ENCODE measurements at places on chromosomes 1 and 21.

DNA sequence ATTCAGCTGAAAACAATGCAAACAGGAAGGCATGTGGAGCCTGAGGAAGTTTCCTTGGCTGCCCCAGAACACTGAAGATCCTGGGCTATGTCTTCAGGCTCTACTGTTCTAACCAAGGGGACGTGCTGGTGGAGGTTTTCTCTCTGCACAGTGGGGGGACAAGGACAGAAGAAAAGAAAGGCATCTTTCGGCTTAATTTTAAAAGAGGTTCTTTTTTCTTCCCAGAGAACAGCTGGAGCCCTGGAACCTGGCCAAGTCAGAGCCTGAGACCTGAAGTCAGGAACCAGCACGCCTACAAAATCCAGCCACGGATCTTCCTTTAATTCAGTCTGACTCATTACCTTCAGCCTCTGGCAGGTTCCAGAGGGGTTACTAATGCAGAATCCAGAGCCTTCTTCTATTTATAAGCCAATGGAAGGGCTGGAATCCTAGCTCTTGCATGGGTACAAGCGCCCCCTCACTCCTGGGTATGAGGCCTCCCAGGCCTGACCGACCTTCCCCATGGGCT is 19.8 kb downstream of the CTNNBIP1 start:
- H3K27ac ChIP-seq, result peak overlapping the region; percentile 54
- DNase-seq, result peak; percentile 86
- H3K27me3 ChIP-seq, result no peaks in the 10 kb centered on the region

DNA sequence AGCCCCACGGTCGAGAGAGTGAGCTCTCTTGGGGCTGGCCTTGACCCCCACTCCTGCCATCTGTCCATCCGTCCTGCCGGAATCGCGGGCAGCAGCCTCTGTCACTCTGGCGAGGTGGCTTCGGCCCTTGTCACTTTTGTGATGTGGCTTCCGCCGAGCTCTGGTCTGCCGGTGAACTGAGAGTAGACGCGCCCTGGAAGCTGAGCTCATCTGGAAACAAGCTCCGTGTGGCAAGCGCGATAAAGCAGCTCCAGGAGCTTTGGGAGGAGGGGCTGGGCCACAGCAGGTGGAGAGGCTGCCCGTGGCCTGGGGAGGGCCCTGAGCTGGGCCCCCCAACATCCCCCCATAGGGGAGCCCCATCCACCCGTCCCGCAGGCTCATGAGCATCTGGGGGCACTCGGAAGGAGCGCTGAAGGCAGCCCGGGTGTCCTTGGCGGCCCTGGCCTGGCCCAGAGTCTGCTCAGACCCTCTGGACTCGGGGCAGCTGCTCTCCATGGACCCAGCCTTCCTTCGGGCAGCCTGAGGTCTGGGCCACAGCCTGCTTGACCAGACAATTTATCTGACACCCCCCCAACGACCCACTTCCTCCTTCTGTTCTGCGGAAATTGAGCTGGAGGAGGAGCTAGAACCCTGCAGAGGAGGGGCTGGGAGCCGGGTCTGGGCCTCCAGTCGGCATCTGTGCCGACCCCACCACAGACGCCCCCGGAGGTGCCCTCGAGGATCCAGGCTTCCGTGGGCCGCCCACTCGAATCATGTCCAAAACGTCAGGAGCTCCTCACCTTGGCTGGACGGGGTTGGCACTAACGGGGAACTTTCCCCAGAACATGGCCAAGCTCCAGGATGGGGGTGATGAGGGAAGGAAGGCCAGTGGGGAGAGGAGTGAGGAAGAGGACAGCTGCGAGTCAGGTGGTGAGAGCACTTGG is 59.1 kb downstream of the SLC19A1 start:
- H3K36me3 ChIP-seq, result peaks cover 41% of the 10 kb centered on the region
- H3K4me3 ChIP-seq, result no peak overlapping the region
- H3K27me3 ChIP-seq, result no peaks in the 10 kb centered on the region

GRCh38 chr1:955474-955873 is 3.6 kb downstream of the NOC2L start:
- H3K27ac ChIP-seq, result no peak overlapping the region
- peaks cover 3% of the 10 kb centered on the region for H3K4me1 ChIP-seq
- H3K36me3 ChIP-seq, result peaks cover 37% of the 10 kb centered on the region
- peaks cover 4% of the 10 kb centered on the region for H3K27me3 ChIP-seq
- H3K4me3 ChIP-seq, result no peak overlapping the region

DNA sequence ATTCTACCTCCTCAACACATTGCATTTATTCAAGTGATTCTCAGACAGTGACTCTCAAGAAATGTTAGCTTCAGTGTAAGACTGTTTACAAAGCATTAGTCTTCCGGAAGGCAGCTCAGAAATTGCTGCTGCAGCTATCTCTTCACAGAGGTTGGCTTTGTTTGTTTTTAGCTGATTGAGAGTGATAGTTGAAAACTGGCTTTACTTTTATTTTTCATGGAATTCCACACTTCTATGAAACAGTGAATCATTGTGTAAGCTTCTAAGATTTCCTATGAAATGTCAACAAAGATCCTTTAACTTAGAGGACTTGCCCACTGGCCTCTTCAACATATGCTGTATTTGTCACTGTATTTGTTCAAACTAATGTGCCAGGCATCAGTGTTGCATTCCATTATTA is 121.3 kb downstream of the TNNI3K start:
- H3K27me3 ChIP-seq, result no peaks in the 10 kb centered on the region
- H3K4me1 ChIP-seq, result peaks cover 7% of the 10 kb centered on the region
- H3K27ac ChIP-seq, result no peak overlapping the region
- H3K36me3 ChIP-seq, result no peaks in the 10 kb centered on the region
